ENCODE measurements at places on chromosomes 12 and 14. TPM values are rescaled to one million over a fixed set of nuclear protein-coding genes. Genes with fewer than 3 reads are reported as not detected.

GRCh38 chr12:98698603-98699463 lies 53.7 kb downstream of the APAF1 start:
- peak; percentile 69 for DNase-seq

- no peak for DNase-seq
Observed at GRCh38 chr14:83133981-83134645, 1600.5 kb upstream of the SEL1L start.

- no peak for DNase-seq
Observed at GRCh38 chr12:16583969-16584745, 21.8 kb downstream of the LMO3 start.

CATSPERB gene
- 5.7 TPM for total RNA-seq

- no peak for DNase-seq
Observed at GRCh38 chr12:69405566-69405865, 46.0 kb downstream of the YEATS4 start.

GRCh38 chr14:50605766-50606165 lies 45.8 kb downstream of the ATL1 start:
- peak; percentile 49 for DNase-seq

DPY19L2 gene
- 19.1 TPM for total RNA-seq

DNA sequence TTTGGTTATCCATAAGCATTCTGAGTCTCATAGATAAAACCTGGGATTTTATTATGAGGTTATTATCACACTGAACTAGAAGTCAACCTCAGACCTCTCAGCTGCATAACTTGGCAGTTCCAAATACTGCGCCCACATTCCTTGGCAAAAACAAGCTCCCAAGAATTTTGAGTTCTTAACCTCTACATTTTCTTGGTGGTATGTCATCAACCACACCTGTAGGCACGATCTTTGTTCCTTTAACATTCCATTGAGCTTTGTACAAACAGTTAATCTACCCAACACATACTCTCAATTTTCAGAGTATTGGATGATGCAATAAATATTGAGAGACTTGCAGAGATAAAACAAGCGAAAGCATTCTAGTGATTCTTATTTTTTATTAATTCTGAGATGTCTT lies 371.8 kb upstream of the PRICKLE1 start:
- DNase-seq = peak; percentile 18

NID2 gene
- 91.7 TPM for total RNA-seq

DNA sequence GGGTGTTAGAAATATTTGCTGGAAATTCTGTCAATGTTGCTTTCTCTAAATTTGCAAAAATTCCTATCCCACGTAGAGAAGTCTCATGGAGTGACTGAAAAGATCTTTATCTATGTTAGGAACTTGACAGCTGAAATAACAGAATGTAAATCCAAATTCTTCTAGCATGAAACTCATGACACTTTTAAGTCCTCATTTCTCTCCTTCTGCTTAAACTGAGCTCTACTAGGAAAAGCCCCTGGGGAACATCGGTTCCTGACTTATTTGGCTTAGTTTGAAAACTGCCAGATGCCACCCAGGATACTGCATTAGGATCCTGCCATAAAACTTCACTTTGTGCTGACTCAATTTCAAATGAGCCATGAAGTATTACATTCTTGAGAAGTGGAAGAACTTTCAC lies 426.0 kb downstream of the GALC start:
- peak; percentile 84 for DNase-seq

DNA sequence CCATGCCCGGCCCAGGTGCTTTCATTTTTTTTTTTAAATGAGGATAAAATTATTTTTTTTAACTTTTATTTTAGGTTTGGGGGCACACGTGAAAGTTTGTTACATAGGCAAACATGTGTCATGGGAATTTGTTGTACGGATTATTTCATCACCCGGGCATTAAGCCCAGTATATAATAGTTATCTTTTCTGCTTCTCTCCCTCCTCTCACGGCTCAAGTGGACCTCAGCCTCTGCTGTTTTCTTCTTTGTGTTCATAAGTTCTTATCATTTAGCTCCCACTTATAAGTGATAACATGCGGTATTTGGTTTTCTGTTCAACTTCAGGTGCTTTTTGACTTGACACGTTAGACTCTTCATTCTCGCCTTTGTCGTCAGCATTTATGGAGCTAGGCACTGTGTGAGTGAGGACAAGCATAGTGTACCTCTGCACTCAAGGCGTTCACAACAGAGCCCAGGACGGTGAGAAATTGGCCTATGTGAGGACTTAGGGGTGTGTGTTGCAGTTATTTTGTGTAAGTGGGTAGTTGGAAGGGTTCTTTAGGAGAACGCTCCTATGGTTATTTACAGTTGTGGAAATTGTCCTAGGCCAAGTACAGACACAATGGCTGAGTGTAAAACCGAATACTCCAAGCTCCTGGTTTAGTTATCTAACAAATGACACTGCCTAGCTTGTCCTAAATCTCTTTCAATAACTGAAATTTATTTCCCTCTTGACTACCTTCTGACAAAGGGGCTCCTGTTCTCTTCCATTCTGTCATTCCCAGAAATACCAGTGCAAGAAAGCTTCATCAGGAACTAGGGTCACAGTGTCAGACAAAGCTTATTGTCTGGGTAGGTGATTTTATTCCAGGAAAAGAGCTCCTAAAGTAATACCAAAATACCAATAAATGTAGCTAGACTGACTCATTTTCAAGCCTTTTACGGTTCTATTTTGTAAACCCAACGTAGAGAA lies 200.5 kb upstream of the PRICKLE1 start:
- DNase-seq = no peak

DNA sequence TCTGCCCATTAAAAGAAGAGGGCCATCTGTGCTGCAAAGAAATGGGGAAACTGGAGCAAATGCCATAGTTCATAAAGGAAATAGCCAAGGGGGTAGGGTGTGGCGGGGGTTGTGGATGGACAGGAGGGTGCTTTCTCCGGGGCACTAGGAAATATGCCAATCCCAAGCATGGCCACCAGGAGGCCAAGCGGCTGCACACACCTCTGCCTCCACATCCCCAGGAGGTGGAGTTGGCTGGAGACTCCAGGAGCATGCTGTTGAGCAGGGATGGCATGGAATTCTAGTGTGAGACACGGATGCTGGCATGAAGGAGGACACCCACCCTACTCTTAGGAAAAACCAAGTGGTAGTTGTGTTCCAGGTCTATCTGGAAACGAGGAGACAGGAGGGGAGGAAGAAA lies 25.2 kb downstream of the NID2 start:
- no peak for DNase-seq

GRIP1 gene
- 5.4 TPM for total RNA-seq

DNA sequence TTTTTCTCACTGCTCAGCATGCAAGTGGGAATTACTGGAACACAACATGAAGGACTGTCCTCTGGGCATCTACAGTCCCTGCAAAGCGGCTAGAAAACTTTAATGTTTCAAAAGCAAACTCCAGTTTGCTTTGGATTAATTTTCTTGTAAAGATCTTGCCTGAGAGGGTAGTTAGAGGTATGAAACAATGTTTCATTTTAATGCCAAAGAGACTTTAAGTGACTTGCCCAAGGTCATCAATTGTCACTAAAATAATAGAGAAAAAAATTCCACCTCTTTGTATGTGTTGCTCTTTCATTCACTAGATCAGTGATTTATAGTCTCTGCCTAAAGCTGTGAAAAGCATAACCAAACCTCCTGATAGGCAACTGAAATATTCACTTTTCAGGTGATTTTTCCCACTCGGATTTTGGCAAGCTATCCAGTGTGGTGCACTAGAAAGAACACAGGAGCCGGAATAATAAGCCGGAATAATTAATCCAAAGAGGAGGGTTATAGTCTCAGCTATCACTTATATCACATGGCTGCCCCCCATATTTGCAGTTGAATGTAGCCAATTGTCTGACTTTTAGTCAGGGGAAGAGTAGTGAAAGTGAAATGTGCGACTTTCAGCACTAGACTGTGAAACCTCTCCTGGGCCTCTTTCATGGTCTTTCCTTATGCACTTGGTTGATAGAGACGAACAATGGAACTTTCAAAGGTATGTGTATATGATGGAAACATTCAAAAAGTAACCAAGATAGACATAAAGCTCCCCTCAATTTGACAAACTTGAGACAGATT lies 107.7 kb downstream of the SLC6A15 start:
- no peak for DNase-seq

DNA sequence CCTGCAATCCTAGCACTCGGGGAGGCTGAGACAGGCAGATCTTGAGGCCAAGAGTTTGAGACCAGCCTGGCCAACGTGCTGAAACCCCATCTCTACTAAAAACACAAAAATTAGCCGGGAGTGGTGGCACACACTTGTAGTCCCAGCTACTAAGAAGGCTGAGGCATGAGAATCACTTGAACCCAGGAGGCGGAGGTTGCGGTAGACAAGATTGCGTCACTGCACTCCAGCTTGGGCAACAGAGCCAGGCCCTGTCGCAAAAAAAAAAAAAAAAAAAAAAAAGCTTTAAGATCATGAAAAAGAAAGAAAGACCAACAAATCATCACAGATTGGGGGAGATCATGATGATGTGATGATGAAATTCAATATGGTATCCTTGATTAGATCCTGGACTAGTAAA lies 30.6 kb downstream of the WDR89 start:
- no peak for DNase-seq

- DNase-seq = no peak
Observed at GRCh38 chr12:47813511-47814196, 6.0 kb downstream of the HDAC7 start.

- no peak for DNase-seq
Observed at GRCh38 chr12:92208613-92209121, 63.0 kb upstream of the BTG1 start.

DNA sequence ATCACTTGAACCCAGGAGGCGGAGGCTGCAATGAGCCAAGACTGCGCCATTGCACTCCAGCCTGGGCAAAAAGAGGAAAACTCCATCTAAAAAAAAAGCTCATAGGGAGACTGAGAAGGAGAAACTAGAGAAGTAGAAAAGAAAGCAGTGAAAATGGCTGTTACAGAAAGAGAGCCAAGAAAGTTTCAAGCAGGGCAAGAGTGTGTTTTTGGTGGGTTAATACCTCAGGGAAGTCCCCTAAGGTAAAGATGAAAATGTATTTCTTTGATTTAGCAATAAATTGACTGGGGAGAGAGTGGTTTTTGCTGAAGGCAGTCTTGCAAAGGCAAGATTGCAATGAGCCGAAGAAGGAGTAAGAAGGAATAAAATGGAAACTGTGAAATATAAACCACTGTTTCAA lies 10.0 kb upstream of the DUSP16 start:
- no peak for DNase-seq

DNA sequence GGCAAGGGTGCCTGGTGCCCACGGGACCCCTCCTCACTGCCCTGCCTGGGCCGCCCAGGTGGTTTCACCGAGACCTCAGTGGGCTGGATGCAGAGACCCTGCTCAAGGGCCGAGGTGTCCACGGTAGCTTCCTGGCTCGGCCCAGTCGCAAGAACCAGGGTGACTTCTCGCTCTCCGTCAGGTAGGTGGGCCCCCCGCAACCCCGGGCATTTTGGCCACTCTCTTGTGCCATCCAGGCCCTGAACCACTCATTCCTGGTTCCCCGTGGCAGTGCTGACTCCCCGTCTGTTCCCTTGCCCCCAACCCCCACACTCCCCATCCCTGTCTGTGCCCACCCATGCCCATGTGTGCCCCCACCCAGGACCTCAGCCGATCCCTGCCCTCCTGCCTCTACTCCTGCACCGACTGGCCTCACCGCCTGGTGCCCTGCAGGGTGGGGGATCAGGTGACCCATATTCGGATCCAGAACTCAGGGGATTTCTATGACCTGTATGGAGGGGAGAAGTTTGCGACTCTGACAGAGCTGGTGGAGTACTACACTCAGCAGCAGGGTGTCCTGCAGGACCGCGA lies 480 bp downstream of the PTPN6 start:
- DNase-seq = no peak

TAS2R7 gene
- not detected for total RNA-seq

- peak; percentile 74 for DNase-seq
Observed at GRCh38 chr12:122888232-122888752, 7.6 kb downstream of the VPS37B start.

DNA sequence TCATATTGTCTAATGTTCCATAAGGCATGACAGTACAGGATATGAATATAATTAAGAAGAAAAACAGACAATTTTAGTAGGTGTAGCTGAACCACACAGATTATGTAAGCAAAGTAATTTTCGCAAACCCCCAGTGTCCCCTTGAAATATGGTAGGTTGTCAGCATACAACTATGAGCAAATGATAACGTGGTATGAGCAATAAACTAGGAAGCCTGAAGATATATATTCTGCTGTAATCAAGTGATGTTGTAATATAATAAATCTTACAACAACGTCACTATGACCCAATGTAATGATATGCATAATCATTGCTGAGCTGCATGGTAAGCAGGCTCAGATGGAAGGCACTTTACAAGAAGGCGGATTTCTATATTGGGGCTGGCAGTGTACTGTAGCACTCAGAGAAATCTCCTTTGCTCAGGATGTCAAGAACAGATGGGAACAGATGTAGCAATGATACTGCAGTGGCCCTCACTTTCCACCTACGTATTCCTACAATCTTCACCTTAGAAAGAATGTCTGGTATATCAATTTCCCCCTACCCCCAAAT lies 47.8 kb upstream of the MYF6 start:
- no peak for DNase-seq

- peak; percentile 46 for DNase-seq
Observed at GRCh38 chr12:112906712-112907414, at the start of gene OAS1. Gene OAS1 (plus strand): TSS chr12:112906962. CDS start chr12:112907040, 78 bp downstream.

DNA sequence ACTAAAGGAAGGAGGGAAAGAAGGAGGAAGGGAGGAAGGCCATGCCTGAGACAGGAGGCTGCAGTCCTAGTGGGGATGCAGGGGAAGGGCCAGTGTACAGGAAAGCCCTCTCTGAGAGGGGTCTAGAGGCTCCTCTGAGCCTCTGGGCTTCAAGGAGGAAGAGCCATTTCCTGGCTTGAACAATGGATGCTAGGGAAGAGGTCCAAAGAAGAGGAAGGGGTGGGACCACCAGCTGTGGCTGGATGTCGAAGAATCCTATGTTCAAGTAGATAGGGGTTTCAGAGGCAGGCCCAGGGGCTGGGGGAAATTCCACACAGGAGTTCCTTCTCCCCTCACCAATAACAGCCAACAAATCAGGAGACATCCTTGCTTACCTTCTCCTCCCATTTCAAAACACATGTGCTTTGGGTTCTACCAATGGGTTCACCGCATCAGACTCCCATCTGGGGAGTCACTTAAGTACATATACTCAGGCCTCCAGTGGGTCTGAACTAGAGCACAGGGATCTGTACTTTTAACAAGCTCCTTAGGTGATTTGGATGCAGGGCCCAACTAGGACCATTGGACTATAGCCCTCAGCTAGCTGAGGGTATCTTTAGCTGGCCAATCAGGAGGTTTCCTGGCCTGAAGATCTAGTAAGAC lies 32.4 kb downstream of the PRPF40B start:
- DNase-seq = no peak

GRCh38 chr12:66548338-66549049 lies 130.4 kb downstream of the GRIP1 start:
- no peak for DNase-seq

GRCh38 chr12:71972441-71973074 lies 33.9 kb downstream of the TPH2 start:
- DNase-seq = no peak

DNA sequence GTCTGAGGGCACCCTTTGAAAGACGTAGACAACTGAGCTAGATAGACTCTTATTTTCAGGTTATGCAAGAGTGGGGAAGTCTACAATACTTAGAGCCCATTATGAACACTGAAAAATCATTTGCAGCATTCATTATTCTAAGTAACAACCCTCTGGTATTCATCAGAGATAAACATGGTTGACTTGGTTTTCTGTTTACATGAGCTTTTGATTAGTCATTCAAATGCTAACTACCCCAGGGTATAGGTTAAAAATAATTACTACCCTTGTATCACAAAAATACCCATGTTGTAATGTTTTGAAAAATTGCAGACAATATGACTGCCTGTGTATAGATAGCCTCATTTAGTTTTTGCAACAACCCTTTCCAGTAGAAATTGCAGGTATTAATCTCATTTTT lies 78.5 kb downstream of the PPFIBP1 start:
- no peak for DNase-seq

GRCh38 chr12:48782457-48783395 lies 6.2 kb downstream of the ADCY6 start:
- no peak for DNase-seq
